ENCODE measurements at places on chromosomes 12 and 14. TPM values are rescaled to one million over a fixed set of nuclear protein-coding genes. Genes with fewer than 3 reads are reported as not detected.

The PROX2 gene
- total RNA-seq: not detected

The CRIP1 gene
- 49.0 TPM for total RNA-seq

The RBP5 gene
- total RNA-seq: not detected

The SYNE3 gene
- 57.7 TPM for total RNA-seq

The SPRYD3 gene
- 44.7 TPM for total RNA-seq

The RPGRIP1 gene
- total RNA-seq: not detected

The DIABLO gene
- 62.2 TPM for total RNA-seq

The TGM1 gene
- 0.40 TPM for total RNA-seq

The IL23A gene
- total RNA-seq: not detected

The ALDH2 gene
- 16.1 TPM for total RNA-seq

The HCAR3 gene
- total RNA-seq: not detected

The LRRC10 gene
- total RNA-seq: not detected

The KRT83 gene
- total RNA-seq: not detected

The CLEC9A gene
- not detected for total RNA-seq
